ENCODE measurements at places on chromosomes 16 and 17. TPM values are rescaled to one million over a fixed set of nuclear protein-coding genes. Genes with fewer than 3 reads are reported as not detected.
A peak's percentile ranks its signal among the peaks of the same experiment; 100 is the strongest.

GRCh38 chr16:55452996-55453395, 26.0 kb upstream of the MMP2 start:
- H3K36me3 ChIP-seq, result no peaks in the 10 kb centered on the region
- no peaks in the 10 kb centered on the region for H3K4me1 ChIP-seq
- H3K4me3 ChIP-seq, result no peak overlapping the region
- H3K27me3 ChIP-seq, result no peaks in the 10 kb centered on the region
- no peak overlapping the region for H3K27ac ChIP-seq

CORO7 gene
- 68.4 TPM for polyA plus RNA-seq

GRCh38 chr17:20066253-20066652, 57.1 kb downstream of the SPECC1 start:
- H3K36me3 ChIP-seq, result no peaks in the 10 kb centered on the region
- peaks cover 43% of the 10 kb centered on the region for H3K4me1 ChIP-seq
- H3K27me3 ChIP-seq, result no peaks in the 10 kb centered on the region
- no peak overlapping the region for H3K4me3 ChIP-seq

GRCh38 chr17:6756425-6757031, 682 bp downstream of the XAF1 start:
- peaks cover 31% of the 10 kb centered on the region for H3K36me3 ChIP-seq
- H3K4me3 ChIP-seq, result peak overlapping the region; percentile 97

- no peak for DNase-seq
- H3K4me1 ChIP-seq, result no peaks in the 10 kb centered on the region
- H3K4me3 ChIP-seq, result no peak overlapping the region
Measured at GRCh38 chr17:6249732-6250131, 179.6 kb downstream of the WSCD1 start.

DOC2A gene
- polyA plus RNA-seq, result 0.66 TPM

- H3K27me3 ChIP-seq, result no peaks in the 10 kb centered on the region
- H3K27ac ChIP-seq, result no peak overlapping the region
- no peak for DNase-seq
- no peak overlapping the region for H3K4me3 ChIP-seq
- H3K4me1 ChIP-seq, result no peaks in the 10 kb centered on the region
Measured at GRCh38 chr16:22968931-22969330, 155.0 kb downstream of the HS3ST2 start.

- H3K4me1 ChIP-seq, result peaks cover 33% of the 10 kb centered on the region
- DNase-seq, result no peak
- H3K27me3 ChIP-seq, result no peaks in the 10 kb centered on the region
- H3K4me3 ChIP-seq, result no peak overlapping the region
- H3K36me3 ChIP-seq, result no peaks in the 10 kb centered on the region
Measured at GRCh38 chr17:82101301-82101715, 3.3 kb upstream of the FASN start.

PRR35 gene
- not detected for polyA plus RNA-seq

- H3K4me3 ChIP-seq, result peak overlapping the region; percentile 98
- H3K27ac ChIP-seq, result no peak overlapping the region
- H3K27me3 ChIP-seq, result no peaks in the 10 kb centered on the region
- no peaks in the 10 kb centered on the region for H3K36me3 ChIP-seq
- peak; percentile 40 for DNase-seq
Measured at GRCh38 chr17:44557651-44558285, 484 bp downstream of the FZD2 start.

TEX14 gene
- polyA plus RNA-seq, result 0.25 TPM

DNA sequence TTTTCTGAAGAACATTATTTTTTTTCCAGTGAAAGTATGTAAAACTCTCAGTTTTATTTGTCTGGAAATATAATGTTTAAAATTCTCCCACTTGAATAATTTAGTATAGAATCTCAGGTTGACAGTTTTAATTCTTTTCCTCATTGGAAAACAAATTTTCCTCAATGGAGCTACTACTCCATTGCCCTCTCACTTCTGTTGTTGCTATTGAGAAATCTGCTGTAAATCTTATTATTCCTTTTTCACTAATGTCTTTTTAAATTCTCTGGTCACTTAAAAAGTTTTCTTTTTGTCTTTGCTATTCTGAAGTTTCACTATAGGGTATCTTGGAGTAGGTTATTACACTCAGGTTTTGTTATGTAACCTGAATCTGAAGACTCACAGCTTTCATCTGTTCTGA, 216.1 kb upstream of the PMFBP1 start:
- no peak for DNase-seq
- no peaks in the 10 kb centered on the region for H3K4me1 ChIP-seq
- no peaks in the 10 kb centered on the region for H3K27me3 ChIP-seq
- no peak overlapping the region for H3K4me3 ChIP-seq
- H3K27ac ChIP-seq, result no peak overlapping the region
- H3K36me3 ChIP-seq, result peaks cover 32% of the 10 kb centered on the region

DNA sequence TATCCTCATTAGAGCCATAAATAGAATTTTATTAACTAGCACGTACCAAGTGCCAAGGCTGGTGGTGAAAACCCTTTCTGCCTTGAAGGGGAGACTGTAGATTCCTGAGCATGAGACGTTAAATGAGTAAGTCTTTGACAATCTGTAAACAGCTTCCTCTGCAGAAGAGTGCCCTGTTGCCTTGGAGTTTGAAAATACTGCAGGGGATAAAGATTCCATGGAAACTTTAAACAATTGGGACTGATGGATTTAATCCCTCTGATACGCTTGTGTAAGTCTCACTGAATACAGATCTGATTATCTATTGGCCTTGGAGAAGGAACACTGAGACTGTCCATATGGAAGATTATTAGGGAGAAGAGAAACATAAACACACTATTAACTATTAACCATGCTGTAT, 1053.4 kb upstream of the RBFOX1 start:
- H3K27me3 ChIP-seq, result no peaks in the 10 kb centered on the region
- no peak for DNase-seq
- H3K4me3 ChIP-seq, result no peak overlapping the region
- H3K36me3 ChIP-seq, result no peaks in the 10 kb centered on the region

DNA sequence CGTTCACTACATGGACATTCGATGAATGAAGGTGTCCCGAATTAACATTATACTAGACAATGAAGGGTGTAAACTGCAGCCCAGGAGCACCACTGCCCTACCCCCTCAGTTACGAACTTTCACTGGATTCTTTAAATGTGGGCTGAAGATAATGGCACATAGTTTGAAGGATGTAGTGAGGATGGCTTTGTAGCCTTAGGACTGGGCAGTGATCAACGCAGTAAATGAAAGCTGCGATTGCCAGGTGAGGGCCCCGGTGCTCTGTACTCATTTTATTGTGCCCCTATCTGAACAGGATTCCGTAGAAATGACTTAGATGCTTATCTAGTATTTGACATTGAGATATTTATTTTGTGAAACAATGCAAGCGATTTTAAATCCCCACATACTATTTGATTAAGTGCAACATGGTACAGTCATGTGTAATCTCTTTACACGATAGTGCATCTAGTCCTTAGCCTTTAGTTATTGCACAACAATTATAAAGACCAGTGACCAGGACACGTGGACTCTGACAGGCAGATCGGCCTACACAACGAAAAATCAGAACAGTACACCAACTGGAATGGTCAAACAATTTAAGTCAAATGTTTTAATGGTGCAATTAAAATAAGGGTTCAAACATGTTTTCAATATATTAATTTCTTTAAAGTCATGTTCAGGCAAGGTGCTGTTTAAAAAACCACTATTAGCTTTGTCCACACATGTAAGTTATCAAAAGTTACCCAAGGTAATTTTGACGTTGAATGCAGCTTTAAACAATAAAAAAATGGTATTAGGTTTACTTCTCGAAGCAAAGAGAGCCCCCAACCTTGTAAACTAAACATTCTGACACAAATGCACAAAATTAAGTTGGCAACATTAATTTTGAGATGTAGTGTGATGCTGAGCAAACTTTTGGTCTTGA, 17.4 kb upstream of the ERN1 start:
- H3K36me3 ChIP-seq, result peaks cover 27% of the 10 kb centered on the region
- peak overlapping the region; percentile 72 for H3K4me3 ChIP-seq
- DNase-seq, result peak; percentile 48
- no peak overlapping the region for H3K27ac ChIP-seq
- no peaks in the 10 kb centered on the region for H3K27me3 ChIP-seq

PLCD3 gene
- polyA plus RNA-seq, result 2.5 TPM

Measured in CD14-positive monocyte (primary cell).